Neural progenitor cell (in vitro differentiated cells): ENCODE measurements at places on chromosomes 1 and 21. TPM values are rescaled to one million over a fixed set of nuclear protein-coding genes. Genes with fewer than 3 reads are reported as not detected.
A peak's percentile ranks its signal among the peaks of the same experiment; 100 is the strongest.

- DNase-seq: peak; percentile 6
Measured at GRCh38 chr1:111145542-111145941, 5.5 kb downstream of the CEPT1 start.

- DNase-seq: no peak
Measured at GRCh38 chr1:7373876-7374562, 397.1 kb upstream of the VAMP3 start.

DNA sequence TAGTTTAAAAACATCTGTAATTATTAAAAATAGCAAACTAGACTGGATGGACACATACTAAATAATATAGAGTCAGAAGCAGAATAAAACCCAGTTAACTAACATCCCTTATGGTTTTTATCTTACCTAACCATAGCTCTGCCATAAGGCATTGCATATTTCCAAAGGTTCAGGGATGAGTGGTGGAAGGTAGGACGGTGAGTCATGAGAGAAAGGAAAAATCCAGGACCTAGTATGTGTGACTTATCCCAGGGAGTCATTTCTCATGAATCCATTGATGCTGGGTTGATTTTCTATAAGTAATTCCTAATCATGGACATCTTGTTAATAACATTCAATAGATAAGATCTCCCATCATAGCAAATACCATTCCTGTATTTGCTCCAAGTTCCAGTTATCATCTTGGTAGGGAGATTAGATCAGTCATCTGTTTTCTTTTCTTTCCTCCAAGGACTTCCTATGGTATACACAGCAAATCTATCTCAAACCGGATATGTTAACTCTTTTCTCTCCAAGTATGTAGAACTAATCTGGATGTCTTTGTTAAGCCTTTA, 490.7 kb upstream of the B3GALT2 start:
- DNase-seq: no peak

- DNase-seq: no peak
Measured at GRCh38 chr1:209086486-209087192, 496.9 kb upstream of the CAMK1G start.

The PCBP3 gene
- 4.6 and 6.7 TPM in 2 replicates for total RNA-seq

DNA sequence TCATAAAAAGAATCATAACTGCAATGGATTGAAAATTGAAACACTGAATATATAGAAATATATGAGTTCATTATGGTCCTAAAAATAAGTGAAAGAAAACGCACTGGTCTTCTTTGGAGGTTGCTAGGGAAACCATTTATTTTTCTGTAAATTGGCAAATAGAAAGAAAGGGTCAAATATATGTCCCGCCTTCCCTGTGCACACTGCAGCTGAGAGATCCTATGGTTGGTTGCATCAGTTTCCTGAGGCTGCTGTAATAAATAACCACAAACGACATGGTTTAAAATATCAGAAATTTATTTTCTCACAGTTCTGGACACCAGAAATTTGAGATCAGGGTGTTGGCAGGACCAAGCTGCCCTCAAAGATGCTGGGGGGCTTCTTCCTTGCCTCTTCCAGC, 35.0 kb downstream of the CA6 start:
- no peak for DNase-seq

DNA sequence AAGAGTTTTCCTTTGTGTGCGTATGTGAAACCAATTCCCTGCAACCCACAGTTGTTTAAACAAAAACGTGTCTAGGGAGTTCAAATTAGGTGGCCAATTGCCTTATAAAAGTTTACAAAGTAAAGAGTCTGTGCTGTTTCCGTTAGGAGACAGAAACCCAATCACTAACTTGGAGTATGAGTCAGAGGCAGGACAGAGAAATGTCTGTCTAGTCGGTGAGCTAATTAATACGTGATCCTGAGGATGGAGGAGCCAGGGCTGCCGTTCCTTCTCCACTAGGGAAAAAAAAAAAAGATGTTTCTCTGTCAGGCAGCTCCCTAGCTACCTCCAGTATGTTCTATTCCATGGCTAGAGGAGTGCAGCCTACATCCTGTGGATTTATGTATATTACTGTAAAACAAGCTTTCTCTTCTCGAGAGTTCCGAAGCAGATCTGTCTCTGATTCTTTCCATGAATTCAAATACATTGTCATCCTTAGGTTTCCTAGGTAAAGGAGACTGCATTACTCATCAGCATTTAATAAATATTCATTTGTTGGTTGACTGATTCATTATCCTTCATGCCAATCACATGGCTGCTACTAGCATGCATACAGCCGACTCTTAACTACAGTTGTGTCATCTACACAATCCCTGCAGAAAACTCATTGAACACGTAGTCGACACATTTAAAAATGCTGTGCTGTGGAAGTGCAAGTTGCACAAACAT, 430.6 kb downstream of the KIF26B start:
- no peak for DNase-seq

DNA sequence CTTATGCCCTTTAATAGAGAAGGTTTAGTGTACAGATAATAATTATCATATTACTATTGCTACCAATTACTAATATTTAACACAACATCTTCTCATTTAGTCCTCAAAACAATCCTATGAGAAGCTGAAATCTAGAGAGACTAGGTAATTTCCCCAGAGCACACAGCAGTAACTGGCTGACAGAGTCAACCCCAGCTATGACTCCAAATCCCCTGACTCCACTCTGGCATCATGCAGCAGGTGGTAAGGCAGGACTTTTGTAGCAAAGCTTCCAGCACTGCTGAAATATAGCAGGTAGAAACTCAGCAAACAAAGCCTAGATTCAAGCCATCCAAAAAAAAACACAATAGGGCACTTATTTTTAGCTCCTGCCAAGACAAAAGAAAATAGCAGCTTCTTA, 79.3 kb upstream of the RGS2 start:
- peak; percentile 4 for DNase-seq

GRCh38 chr1:93549131-93549530, 101.2 kb downstream of the FNBP1L start:
- DNase-seq: no peak

DNA sequence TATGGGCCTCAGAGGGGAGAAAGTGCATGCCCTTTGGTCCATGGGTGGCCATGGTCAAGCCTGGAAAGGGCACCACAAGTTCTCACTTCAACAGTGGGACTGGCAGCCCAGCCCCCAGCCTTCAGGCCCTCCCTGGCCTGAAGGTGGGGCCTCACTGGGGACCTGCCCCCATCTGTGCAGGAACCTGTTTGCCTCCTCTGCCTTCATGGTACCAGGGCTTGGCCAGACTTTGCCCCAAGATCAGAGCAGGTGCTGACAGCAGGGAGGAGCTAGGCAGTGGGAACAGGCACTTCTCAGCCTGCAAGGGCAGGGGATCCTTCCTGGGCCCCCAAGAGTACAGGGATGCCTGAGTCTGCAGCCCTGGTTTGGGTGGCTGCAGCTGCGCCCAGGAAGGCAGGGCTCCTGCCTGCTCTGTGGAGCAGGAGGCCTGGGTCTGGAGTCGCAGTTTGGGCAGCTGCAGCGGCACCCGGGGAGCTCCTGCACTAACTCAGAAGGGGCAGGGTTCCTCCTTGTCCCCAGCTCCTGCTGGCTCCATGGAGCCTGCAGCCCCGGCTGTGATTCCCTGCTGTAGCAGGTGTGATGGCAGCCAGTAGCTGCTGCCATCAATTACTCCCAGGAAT, 460.1 kb upstream of the NCAM2 start:
- DNase-seq: no peak

The AMIGO1 gene
- total RNA-seq: 4.5 and 6.0 TPM in 2 replicates

The KRTAP26-1 gene
- total RNA-seq: not detected in 2 replicates

DNA sequence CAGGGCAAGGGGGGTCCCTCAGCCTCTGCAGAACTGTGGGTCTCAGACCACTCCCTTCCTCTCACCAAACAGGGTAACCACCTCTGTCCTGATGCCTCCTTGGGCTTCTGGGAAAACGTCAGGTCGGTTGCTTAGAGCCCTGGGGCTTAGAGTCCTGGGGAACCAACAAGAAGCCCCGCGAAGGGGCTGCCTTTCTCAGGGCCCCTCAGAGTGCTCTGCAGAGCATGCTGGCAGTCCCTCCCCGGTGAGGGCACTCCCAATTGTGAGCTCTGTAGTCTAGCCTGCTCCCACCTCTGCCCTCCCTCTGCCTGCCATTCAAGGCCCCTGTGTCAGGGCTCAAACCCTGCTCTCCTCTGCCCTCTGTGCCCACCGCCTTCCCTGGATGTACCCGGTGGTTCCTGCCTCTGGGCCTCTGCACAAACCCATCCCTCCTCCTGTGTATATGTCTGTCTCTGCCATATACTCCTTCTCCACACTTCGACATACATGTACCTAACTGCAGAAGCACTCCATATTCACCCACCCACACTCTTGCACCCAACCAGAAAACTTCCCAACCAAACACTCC, 92.3 kb downstream of the DMRTB1 start:
- no peak for DNase-seq

The KRTAP12-2 gene
- not detected in 2 replicates for total RNA-seq

- DNase-seq: no peak
Measured at GRCh38 chr1:175630076-175630475, 113.3 kb downstream of the TNR start.

DNA sequence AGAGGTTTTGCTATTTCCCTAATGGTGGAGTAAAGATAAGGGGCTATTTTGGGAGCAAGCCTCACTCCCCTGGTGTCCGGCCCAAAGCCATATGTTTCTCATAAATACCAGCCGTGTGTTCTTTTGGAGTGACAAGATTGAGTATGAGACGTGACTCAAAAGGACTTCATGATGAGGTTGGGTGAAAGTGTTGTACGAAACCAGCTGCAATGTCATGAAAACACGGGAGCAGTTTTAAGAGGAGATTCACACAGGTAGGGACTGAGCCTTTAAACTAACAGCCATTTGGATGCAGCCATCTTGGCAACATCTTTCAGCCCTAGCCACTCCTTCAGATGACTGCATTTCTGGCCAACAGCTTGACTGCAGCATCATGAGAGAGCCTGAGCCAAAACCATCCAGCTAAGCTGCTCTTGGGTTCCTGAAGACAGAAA, 532.3 kb upstream of the USP24 start:
- DNase-seq: no peak

DNA sequence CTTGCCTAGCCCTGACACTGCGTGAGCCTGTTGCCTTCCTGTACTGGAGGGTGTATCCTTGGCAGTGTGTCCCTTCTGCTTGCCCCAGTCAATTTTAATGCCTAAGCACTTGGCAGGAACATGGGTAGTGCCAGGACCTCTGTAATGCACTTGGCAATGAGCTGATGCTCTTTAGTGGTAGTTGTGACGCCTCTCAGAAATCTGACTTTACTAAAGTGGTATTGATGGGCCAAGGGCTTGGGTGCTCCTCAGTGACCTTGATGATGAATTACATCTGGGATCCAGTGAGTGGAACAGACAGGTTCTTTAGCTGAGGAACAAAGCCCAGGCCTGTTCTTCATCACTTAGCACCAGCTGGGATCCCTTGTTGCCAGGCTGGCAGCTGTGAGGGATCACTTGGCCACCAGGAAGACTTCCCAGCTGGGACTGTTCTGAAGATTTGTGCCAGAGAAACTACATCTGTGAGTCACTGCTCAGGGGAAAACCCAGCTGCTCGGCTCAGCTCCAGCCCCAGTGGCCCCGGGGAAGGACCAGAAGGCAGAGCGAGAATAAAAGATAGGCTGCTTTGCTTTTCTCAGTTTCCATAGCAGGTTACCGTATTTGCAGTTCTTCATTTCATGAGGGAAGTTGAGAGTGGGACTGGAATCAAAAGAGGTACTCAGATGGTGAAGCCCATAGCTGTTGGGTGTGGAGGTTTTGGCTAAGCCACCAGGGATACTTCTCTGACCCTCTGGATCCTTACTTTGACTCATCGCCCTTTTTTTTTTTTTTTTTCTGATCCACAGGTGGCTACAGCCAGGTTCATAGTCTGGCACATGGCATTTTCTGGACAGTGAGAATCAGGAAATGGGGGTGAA, 28.5 kb upstream of the KCNA2 start:
- DNase-seq: no peak

DNA sequence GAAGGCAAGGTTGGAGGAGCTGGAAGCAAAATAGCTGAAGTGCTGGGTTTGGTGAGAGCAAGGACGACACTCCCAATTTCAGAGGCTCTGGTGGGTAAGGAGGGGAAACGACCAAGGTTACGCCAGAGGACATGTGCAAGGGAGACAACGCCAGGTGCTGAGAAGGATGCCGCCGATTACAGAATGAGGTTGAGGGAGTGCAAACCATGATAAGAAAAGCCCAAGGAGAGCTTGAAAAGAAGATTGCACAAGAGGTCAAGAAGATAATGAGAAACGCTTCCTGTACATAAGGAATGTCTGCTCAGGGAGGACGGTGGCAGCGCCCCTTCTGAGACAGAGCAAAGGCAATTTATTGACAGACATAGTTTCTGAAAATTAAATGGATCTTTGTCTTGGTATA, 382.0 kb upstream of the PROX1 start:
- no peak for DNase-seq

DNA sequence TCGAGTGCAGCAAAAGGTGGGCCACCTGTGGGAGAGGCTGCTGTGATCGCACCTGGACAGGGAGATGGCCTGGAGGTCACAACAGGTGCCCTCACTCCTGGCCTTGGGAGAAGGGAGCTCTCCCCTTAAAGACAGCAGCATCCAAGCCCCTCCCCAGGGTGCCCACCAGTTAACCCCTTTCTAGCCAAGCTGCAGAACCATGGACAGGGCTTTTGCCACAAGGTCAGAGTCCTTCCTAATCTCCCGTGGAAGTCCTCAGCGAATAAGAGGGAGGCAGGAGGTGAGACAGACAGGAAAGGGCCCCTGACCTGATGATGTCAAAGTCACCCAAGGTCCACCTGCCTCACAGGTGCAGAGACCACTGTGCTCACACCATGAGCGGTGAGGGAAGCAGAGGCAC, 1.7 kb downstream of the CNTN2 start:
- DNase-seq: peak; percentile 52

- DNase-seq: no peak
Measured at GRCh38 chr1:188426561-188426960, 1597.8 kb downstream of the PLA2G4A start.

The PPM1J gene
- total RNA-seq: 1.8 and 2.7 TPM in 2 replicates

- DNase-seq: no peak
Measured at GRCh38 chr1:89954401-89954800, 40.5 kb upstream of the ZNF326 start.

The OR10K1 gene
- total RNA-seq: 0.06 TPM in 1 of 2 replicates, not detected in the other

- no peak for DNase-seq
Measured at GRCh38 chr1:47557066-47557465, 119.2 kb downstream of the FOXD2 start.

DNA sequence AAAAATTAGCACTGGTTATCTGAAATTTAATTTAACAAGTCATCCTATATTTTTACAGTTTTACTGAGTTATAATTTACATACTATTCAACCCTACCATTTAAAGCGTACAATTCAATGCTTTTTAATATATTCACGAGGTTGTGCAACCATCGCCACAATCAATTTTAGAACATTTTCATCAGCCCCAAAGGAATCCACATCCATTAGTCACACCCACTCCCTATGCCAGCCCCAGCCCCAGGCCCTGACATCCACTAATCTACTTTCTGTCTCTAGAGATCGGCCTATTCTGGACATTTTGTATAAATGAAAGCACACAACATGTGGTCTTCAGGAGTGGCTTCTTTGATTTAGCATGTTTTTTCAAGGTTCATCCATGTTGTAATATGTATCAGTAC, 134.7 kb downstream of the PSMG1 start:
- DNase-seq: no peak

The CAMK2N1 gene
- total RNA-seq: 6.0 and 11.4 TPM in 2 replicates

The EBNA1BP2 gene
- 43.2 and 71.6 TPM in 2 replicates for total RNA-seq

The PADI4 gene
- total RNA-seq: not detected in 2 replicates
